ENCODE measurements at places on chromosomes 3 and 15.

- DNase-seq, result no peak
Measured at GRCh38 chr3:12255393-12255792, 33.5 kb upstream of the PPARG start.

- DNase-seq, result no peak
Measured at GRCh38 chr3:13712682-13713180, 163.8 kb downstream of the FBLN2 start.

DNA sequence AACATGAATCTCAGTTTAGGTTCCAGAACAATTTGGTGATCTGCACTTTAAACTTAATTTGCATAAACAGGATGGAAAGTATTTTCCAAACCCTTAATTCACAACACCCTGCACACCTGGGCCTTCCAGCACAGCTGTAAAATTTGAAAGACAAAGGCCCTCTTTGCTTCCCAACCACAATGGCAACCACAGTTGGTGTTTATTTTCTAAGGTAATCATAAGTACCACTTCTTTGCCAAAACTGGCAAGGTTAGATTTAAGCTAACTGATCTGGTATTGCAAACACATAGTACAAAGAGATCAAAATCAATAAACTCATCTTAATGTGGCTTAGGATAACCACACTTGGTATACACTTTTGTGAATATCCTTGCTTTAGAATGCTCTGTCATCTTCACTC lies 4.1 kb downstream of the LRIG1 start:
- DNase-seq, result no peak

GRCh38 chr3:107487490-107487889 lies 35.3 kb upstream of the BBX start:
- no peak for DNase-seq

DNA sequence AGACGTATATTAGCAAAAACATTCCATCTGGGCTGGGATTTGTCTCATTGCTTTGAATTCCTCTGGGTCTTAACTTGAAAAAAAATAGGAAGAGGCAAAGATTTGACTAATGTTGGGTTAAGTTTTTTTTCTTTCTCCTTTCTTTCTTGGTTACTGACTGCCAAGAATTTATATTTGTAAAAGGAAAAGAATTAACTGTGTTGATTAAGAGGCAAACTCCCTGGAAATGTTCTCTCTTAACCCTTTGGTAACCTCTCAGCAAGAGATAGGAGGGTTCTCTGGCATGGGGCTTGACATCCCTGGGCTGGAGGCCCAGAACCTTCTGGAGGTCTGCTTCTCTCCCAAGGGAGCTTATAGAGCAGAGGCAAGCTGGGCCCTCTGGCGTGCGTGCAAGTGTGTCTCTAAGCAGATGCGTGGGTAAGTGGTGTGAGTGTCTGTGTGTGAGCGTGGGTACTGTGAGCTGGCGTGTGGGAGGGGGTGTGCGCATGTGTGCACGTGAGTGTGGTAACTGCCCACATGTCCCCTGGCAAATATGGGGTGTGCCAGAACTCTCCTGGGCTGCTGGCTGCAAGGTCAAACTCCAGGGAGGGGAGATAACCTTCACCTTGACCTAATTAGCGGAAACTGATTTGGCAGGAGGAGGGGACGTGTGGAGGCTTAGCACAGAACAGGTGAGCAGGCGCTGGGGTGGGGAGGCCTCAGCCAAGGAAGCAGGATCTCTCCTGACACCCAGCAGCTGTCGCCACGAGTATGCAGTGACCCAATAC lies 49.4 kb upstream of the MAGEF1 start:
- no peak for DNase-seq

GRCh38 chr15:67202991-67203390 lies 51.5 kb downstream of the AAGAB start:
- no peak for DNase-seq

- no peak for DNase-seq
Measured at GRCh38 chr15:62183130-62183529, 18.0 kb upstream of the C2CD4B start.

GRCh38 chr15:65888981-65889380 lies 19.7 kb downstream of the RAB11A start:
- DNase-seq, result no peak

GRCh38 chr3:111541911-111542483 lies at the start of gene CD96:
CD96 (plus strand) TSS chr3:111542197; CDS start chr3:111542249, 52 bp downstream.
- no peak for DNase-seq

DNA sequence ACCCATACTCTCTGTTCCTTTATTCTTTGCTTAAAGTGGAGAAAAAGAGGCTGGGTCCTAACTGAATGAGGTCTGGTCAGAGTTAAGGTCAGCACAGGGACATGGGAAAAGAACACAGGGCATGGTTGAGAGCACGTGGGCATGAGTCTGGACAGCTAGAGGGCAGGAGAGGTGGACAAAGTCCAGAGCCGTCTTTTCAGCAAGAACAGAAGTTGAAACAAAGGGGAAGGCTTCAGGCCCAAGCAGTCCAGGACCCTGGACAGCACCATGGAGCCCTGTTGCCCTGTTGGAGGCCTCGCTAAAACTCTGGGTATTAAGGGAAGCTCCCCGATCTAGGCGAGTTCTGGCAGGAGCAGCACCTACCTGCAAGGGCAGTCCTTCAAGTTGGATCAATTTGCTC lies 50.7 kb downstream of the XYLB start:
- no peak for DNase-seq

DNA sequence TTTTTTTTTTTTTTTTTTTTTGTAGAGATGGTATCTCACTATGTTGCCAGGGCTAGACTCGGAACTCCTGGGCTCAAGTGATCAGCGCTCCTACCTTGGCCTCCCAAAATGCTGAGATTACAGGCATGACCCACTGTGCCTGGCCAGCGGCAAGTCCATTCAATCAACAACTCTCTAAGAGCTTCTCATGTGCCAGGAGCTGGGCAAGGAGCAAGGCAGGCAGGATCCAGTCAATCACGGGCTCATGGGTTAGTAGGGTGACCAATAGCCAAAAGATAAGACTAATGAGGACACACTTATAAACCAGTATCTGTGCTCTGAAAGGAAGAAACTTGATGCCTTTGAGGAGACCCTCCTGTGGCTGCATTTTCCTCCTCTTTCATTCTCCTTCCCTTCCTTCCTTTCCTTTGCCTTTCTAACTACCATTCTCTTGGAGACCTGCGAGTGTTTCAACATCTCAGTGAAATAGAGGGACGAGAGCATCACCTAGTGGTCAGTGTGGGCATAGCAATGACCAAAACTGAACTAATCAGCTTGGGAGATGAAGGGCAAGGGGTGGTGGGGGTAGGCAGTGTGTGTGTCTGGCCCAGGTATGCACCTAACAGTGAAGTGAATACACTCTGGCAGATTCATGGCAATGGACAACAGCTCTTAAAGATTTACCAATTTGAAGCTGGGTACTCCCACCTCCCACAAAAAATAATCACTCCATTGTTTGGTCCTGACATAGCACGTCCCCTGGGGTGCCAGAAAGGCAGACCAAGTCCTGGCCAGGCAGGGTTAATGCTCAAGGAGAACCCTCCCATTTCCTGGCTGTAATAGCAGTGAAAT lies 6.3 kb downstream of the RPP25 start:
- DNase-seq, result no peak

DNA sequence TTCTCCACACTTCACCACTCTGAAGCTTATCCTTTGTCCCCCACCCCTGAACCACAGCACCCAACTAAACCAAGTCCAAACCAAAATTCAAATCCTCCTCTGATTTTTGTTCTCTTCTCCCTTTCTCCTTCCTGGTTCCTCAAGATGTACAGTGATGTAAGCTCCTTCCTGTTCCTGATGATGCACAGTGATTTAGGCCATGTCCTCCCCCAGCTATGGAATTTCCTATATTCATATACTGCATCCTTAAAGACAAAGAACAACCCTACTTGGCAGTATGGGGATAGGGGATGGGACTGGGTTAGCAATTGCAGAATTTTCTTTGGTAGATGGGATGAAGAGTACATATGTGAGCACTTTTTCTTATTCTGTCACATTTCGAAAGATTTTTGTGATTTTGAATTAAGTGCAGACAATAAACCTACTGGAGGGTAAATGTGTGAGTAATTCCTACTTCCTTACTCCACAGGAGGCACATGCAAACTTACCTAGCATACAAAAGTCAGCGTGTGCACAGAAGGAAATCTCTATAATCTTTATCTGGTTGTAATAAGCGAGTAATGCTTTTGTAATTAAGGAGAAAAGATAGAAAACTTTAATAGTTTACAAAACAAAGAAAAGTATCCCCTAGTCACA lies 125.0 kb downstream of the ANO10 start:
- DNase-seq, result no peak

- DNase-seq, result no peak
Measured at GRCh38 chr3:45258317-45258716, 32.2 kb upstream of the TMEM158 start.

- no peak for DNase-seq
Measured at GRCh38 chr3:17552351-17552750, 190.1 kb downstream of the TBC1D5 start.

DNA sequence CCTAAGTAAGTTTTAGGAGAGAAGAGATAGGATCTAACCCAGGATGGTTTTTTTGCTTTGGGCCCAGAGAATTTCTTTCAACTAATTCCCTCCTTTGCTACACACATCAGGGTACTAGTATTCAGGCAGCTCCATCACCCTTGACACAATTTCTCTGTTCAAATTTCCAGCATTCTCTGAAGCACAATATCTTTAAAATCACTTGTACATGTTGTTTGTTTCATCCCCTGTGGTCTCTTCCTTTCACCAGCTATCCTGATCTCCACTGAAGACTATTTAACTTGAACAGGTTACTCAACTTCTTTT lies 32.4 kb upstream of the FNDC3B start:
- no peak for DNase-seq

- no peak for DNase-seq
Measured at GRCh38 chr3:100760377-100760776, 51.1 kb downstream of the TFG start.

DNA sequence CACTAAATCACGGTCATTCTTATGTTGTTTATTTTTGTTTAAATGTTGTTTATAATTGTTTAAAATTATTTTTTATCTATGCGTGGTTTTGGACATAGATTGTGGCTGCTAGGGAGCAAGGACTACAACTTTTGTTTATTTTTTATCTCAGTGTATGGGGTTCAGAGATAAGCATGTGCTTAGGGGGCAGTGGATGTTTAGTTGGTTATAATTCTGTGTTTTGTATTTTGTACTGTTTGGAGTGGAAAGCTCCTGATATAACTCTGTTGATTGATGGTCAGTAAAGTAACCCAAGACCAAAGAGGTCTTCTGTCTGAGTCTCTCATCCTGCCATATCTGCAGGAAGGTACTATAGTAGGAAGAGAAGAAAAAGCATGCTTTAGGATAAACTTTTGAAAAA lies 36.5 kb upstream of the NPHP3 start:
- DNase-seq, result no peak

- DNase-seq, result no peak
Measured at GRCh38 chr15:76961268-76962011, 29.9 kb downstream of the RCN2 start.

GRCh38 chr15:39323157-39323556 lies 257.7 kb upstream of the THBS1 start:
- DNase-seq, result no peak

- DNase-seq, result no peak
Measured at GRCh38 chr15:57551715-57552677, 39.7 kb upstream of the MYZAP start.

- no peak for DNase-seq
Measured at GRCh38 chr15:45091576-45091975, 22.4 kb downstream of the DUOX2 start.

DNA sequence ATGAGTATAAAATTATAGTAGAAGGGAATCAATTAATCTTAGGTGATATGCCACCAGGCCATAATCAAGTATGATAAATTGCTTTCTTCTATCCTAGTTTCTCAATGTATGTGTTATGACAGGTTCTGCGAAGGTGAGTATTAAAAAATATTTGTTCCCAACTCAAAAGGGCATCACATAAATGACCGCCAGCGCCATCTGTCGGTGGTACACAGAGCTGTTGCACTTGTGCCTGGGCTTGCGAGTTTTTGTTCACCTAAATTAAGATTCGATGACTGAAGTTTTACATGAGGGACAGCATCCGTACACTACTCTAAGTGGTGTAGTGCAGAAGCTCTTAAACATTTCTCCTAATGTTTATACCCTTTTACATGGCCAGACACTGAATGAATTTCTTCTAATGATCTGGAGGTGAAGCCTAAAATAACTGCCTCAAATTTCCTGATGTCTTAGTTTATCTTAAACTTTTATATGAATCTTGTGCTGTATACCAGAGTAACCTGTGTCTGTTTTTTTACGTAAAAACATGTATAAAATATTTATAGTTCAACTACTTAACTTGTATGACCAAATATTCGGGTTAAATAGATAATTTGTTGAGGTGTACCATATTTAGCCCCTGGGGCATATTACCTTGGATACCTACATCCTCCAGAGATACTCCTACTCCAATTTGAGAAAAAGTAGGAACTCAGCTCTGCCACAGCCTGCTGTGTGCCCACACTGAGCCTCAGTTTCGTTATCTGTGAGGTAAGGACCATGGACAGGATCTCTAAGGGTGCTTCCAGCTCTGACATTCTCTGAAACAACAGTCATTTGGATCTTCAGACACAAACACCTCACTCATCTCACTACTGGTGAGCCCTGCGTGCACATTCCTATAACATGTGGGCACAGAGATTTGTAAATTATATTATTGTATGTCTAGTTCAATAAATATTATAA lies 365.6 kb downstream of the MAGI1 start:
- DNase-seq, result no peak

DNA sequence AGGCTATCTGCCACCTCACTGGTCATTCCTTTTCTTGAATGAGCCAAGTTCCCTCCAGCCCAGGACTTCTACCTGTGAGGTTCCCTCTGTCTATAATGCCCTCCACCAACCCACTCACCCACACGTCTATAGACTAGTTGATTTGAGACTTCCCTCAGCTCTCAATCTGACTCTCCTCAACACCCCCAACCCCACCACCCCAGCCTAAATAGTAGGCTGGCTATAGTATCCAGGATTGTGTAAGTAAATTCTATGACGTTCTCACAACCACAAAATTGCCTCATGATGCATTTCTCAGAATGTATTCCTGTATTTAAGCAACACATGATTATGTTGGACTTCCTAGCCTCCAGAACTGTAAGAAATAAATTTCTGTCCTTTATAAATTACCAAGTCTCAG lies 2.2 kb downstream of the PLSCR1 start:
- no peak for DNase-seq

DNA sequence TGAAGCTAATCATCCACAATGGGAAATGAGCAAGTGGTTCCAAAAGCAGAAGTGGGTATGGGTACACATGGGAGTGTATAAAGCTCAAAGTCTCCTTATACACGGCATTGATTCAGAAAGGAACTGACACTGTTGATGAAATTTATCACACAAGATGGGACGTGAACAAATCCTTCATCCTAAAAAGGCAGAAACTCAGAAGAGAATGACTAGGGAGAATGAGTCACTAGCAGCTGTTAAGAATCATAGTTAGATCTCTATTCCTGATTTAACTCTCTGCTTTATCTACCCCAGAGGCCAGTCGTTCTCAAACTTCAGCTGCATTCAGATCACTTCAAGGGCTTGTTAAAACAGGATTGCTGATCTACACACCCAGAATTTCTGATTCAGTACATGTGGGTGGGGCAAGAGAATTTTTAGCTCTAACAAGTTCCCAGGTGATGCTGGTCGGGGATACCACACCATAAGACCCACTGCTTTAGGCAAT lies 97.7 kb upstream of the PHLDB2 start:
- DNase-seq, result peak; percentile 68

All from AG09309 (cell line).